SJCRH30 (cell line): ENCODE measurements at places on chromosomes 3 and 15.

- H3K4me1 ChIP-seq = no peaks in the 10 kb centered on the region
- H3K36me3 ChIP-seq = no peaks in the 10 kb centered on the region
- DNase-seq = no peak
- H3K4me3 ChIP-seq = no peak overlapping the region
These were observed 174.1 kb downstream of the UACA start for GRCh38 chr15:70589221-70589620.

GRCh38 chr3:155739154-155739553 is 5.7 kb downstream of the PLCH1 start:
- H3K4me3 ChIP-seq = no peak overlapping the region
- H3K27ac ChIP-seq = no peak overlapping the region
- H3K27me3 ChIP-seq = no peaks in the 10 kb centered on the region
- no peaks in the 10 kb centered on the region for H3K4me1 ChIP-seq
- H3K36me3 ChIP-seq = no peaks in the 10 kb centered on the region

DNA sequence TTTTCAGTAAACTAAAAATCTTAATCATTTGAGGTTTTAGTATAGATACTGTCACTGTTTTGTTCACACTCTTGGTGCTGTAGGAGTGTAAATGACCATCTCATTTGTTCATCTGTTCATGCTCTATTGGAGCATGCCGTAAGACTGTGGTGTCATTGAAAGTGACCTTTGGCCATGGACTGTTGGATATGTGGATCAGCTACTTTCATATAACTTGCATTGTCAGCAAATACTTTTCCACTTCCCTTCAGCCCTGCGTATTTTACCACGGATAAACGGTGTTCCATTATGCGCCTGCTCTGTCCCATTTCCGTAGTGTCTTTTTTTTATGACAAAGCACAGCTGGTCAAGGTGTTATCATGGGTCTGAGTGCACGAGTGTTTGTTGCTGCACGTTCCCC is 32.6 kb upstream of the SENP5 start:
- H3K27me3 ChIP-seq = no peaks in the 10 kb centered on the region
- H3K4me3 ChIP-seq = no peak overlapping the region
- H3K36me3 ChIP-seq = peaks cover 5% of the 10 kb centered on the region
- no peaks in the 10 kb centered on the region for H3K4me1 ChIP-seq
- DNase-seq = no peak

- no peak overlapping the region for H3K27ac ChIP-seq
- H3K27me3 ChIP-seq = no peaks in the 10 kb centered on the region
- no peaks in the 10 kb centered on the region for H3K36me3 ChIP-seq
- no peak overlapping the region for H3K4me3 ChIP-seq
These were observed 334.2 kb upstream of the IL12A start for GRCh38 chr3:159654183-159655134.

DNA sequence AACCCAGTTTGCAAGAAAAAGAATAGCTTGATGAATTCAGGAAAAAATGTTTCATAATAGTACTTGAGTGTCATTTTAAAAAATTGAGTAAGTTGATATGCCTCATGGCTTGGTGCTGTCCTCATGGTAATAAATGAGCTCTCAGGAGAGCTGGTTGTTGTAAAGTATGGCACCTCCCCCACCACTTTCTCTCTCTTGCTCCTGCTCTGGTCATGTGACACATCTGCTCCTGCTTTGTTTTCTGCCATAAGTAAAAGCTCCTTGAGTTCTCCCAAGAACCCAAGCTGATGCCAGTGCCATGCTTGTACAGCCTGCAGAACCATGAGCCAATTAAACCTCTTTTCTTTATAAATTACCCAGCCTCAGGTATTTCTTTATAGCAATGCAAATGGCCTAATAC is 108.8 kb upstream of the CRBN start:
- H3K36me3 ChIP-seq = no peaks in the 10 kb centered on the region
- H3K27ac ChIP-seq = no peak overlapping the region
- H3K4me1 ChIP-seq = no peaks in the 10 kb centered on the region
- no peaks in the 10 kb centered on the region for H3K27me3 ChIP-seq
- DNase-seq = no peak

- H3K27me3 ChIP-seq = peaks cover 3% of the 10 kb centered on the region; the same call in 1 of the 2 replicates
- DNase-seq = no peak
- no peaks in the 10 kb centered on the region for H3K4me1 ChIP-seq
- no peak overlapping the region for H3K4me3 ChIP-seq
These were observed 21.8 kb upstream of the NOX5 start for GRCh38 chr15:68992696-68993095.

- no peak overlapping the region for H3K27ac ChIP-seq
- DNase-seq = no peak
- H3K36me3 ChIP-seq = no peaks in the 10 kb centered on the region
These were observed 76.7 kb downstream of the SCN10A start for GRCh38 chr3:38739396-38739689.

DNA sequence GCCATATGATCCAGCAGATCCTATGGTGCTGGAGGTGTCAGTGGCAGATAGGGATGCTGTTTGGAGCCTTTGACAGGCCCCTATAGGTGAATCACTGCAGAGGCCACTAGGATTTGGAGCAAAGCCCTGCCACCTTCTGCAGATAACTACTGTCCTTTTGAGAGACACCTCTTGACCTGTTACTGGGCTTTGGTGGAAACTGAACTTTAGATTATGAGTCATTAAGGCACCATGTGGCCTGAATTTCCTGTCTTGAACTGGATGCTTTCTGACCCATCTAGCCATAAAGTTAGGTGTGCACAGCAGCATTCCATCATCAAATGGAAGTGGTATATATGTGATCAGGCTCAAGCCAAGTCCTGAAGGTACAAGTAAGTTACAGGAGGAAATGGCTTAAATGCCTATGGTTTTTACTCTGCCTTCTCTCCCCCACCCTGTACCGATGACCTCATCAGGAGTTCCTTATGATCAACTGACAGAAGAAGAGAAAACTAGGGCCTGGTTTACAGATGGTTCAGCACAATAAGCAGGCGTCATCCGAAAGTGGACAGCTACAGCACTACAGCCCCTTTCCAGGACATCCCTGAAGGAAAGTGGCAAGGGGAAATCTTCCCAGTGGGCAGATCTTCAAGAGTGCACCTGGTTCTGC is 565.6 kb upstream of the AGTR1 start:
- no peaks in the 10 kb centered on the region for H3K27me3 ChIP-seq
- H3K4me1 ChIP-seq = no peaks in the 10 kb centered on the region

GRCh38 chr3:53137835-53138446 is 7.7 kb upstream of the RFT1 start:
- no peak overlapping the region for H3K4me3 ChIP-seq
- DNase-seq = no peak
- no peaks in the 10 kb centered on the region for H3K4me1 ChIP-seq
- no peaks in the 10 kb centered on the region for H3K36me3 ChIP-seq

- H3K36me3 ChIP-seq = no peaks in the 10 kb centered on the region
- no peak overlapping the region for H3K27ac ChIP-seq
- no peak for DNase-seq
- H3K4me3 ChIP-seq = no peak overlapping the region
These were observed 28.7 kb downstream of the DLEC1 start for GRCh38 chr3:38067508-38068233.

GRCh38 chr3:172647823-172648222 is 63.0 kb downstream of the NCEH1 start:
- H3K4me1 ChIP-seq = peaks cover 7% of the 10 kb centered on the region
- no peaks in the 10 kb centered on the region for H3K27me3 ChIP-seq
- no peak for DNase-seq
- no peaks in the 10 kb centered on the region for H3K36me3 ChIP-seq
- no peak overlapping the region for H3K27ac ChIP-seq

DNA sequence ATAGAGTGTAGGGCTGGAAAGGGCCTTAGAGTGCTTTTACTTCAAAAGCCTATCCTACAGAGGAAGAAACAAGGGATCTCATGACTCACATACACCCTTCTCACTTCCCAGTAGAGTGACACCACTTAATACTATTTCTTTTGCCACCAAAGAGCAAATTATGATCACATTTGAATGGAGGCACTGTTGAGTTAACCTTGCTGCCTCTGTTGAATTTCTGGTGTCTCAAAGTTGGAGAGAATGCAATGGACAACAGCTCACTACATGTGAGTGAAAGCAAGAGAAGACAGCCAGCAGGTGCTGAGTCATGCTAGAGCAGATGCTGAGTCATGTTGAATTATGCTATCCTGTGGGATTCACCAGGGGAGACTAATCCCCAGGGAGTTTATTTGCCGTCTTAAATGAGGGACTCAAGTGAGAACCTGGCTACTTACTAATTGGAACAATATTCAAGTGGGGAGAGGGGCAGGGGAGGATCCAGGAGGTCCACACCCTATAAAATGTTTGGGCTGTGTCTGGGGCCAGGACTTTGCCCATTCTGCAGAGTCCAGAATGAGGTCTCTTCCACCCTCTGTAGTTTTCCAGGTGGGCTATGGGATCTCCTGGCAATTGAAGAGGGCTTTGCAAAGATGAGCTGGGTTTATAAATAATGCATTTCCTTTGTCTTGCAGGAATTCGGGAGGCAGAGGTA is 35.8 kb downstream of the ST8SIA2 start:
- peaks cover 4% of the 10 kb centered on the region; the same call in 1 of the 2 replicates for H3K4me1 ChIP-seq
- no peak overlapping the region for H3K27ac ChIP-seq
- H3K4me3 ChIP-seq = no peak overlapping the region
- DNase-seq = peak; percentile 29
- H3K27me3 ChIP-seq = no peaks in the 10 kb centered on the region; the same call in 1 of the 2 replicates

DNA sequence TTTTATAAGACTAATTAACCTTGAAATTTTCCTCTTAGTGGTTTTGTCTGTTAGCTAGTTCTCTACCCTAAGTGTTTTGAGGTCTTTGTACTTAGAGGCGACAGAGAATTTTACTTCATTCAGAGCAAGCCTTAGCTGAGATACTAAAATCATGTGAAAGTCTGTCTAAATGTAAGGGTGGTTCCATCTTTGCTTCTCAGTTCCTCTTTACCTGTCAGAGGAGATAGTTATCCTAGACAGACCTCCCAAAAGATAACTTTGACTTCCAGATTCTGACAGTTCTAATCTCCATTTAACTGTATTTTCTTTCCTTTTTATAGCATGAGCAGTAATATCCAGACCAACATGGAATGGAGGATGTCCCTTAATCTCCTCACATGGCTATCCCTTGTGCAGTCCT is 34.7 kb downstream of the RNF111 start:
- DNase-seq = no peak
- H3K4me1 ChIP-seq = no peaks in the 10 kb centered on the region
- H3K4me3 ChIP-seq = no peak overlapping the region
- no peaks in the 10 kb centered on the region for H3K27me3 ChIP-seq
- H3K36me3 ChIP-seq = peaks cover 26% of the 10 kb centered on the region

DNA sequence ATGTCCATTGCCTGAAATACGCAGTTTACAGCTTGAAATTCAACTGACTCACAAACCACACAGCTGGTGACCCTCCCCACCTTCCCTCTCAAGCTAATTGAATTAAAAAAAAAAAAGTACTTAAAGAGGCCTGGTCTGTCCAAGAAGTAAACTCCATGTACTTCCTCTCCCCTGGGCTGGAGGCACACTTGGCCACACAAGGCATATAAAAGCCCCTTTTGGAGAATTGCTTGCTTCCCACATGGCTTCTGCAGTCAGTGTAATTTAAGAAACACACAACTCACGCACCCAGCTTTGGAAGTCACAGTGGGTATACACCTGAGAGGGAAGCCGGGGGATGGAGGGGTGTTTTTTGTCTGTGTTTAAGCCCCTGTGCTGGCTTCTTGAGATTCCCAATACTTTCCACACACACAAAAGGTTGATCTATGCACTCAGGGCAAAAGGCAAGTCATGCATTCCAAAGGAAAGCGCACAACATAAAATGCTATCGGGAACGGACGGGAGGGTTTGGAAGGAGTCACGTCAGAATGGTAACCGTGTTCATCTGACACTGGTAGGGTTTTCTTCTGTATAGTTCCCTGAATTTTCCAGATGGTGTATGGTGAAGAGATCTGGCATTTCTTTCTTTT is 106.6 kb upstream of the ALDH1A3 start:
- DNase-seq = peak; percentile 46
- H3K4me1 ChIP-seq = peaks cover 16% of the 10 kb centered on the region
- peak overlapping the region; percentile 6; the same call in 1 of the 2 replicates for H3K4me3 ChIP-seq
- H3K36me3 ChIP-seq = no peaks in the 10 kb centered on the region
- no peaks in the 10 kb centered on the region for H3K27me3 ChIP-seq

DNA sequence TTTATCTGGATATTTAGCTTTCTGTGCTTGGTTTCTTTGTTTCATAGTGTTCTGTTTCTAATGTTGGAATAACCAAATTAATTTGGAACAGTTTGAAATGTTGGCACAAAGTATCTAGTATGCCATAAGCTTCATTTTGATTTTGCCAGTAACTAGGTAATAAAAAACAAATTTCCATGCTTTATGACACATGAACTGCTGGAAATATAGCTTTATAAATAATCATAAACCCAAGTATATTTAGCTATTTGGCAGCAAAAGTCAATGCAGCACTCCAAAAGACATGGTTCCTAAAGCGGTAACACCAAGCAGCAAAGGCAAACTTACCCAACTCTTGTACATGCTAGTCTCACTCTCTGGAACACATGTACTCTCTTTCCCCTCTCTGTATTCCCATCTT is 106.0 kb upstream of the CCNL1 start:
- H3K4me3 ChIP-seq = no peak overlapping the region
- peaks cover 12% of the 10 kb centered on the region for H3K4me1 ChIP-seq
- DNase-seq = no peak
- H3K27me3 ChIP-seq = no peaks in the 10 kb centered on the region; the same call in 1 of the 2 replicates
- H3K27ac ChIP-seq = no peak overlapping the region

GRCh38 chr15:67126551-67127330 is 61.3 kb downstream of the SMAD3 start:
- H3K4me3 ChIP-seq = no peak overlapping the region
- H3K27me3 ChIP-seq = no peaks in the 10 kb centered on the region
- DNase-seq = no peak
- H3K36me3 ChIP-seq = peaks cover 3% of the 10 kb centered on the region; the same call in 1 of the 2 replicates

- H3K36me3 ChIP-seq = no peaks in the 10 kb centered on the region
- no peak overlapping the region for H3K4me3 ChIP-seq
- H3K27me3 ChIP-seq = no peaks in the 10 kb centered on the region
These were observed 135.9 kb upstream of the AGBL1 start for GRCh38 chr15:85943791-85944190.

- no peak overlapping the region for H3K4me3 ChIP-seq
- no peaks in the 10 kb centered on the region for H3K36me3 ChIP-seq
- peak; percentile 92 for DNase-seq
- H3K4me1 ChIP-seq = peaks cover 56% of the 10 kb centered on the region
- H3K27ac ChIP-seq = peak overlapping the region; percentile 47; the same call in 1 of the 2 replicates
These were observed 4.5 kb upstream of the SEMA3B start for GRCh38 chr3:50264383-50264963.

GRCh38 chr3:196518966-196519717 is 4.0 kb upstream of the SMCO1 start:
- H3K4me1 ChIP-seq = no peaks in the 10 kb centered on the region
- no peaks in the 10 kb centered on the region; the same call in 1 of the 2 replicates for H3K27me3 ChIP-seq
- no peak overlapping the region for H3K27ac ChIP-seq
- peak; percentile 82 for DNase-seq
- no peak overlapping the region for H3K4me3 ChIP-seq
- H3K36me3 ChIP-seq = no peaks in the 10 kb centered on the region

DNA sequence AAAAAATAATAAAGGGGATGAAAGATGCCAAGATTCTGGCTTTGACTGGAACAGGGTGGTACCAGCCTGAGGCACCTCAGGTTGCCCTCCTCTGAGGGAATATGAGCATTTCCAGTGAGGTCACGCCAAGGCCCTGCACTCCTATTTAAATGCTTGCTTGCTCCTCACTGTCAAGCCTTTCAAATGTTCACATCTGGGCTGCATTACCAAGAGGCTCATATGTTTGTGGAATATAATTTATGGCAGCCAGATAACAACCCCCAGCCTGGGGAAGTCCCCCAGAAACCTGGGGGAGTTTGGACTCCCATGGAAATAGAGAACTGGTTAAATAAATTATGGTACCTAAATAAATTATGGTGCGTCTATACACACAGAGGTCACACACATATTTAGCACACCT is 88.4 kb downstream of the FRMD4B start:
- H3K27ac ChIP-seq = no peak overlapping the region
- no peak for DNase-seq
- H3K4me3 ChIP-seq = no peak overlapping the region

- no peak overlapping the region for H3K4me3 ChIP-seq
- no peak overlapping the region for H3K27ac ChIP-seq
These were observed 556.9 kb downstream of the IGSF11 start for GRCh38 chr3:118477768-118478167.
